ENCODE measurements at places on chromosomes 6 and 20. TPM values are rescaled to one million over a fixed set of nuclear protein-coding genes. Genes with fewer than 3 reads are reported as not detected.

DNA sequence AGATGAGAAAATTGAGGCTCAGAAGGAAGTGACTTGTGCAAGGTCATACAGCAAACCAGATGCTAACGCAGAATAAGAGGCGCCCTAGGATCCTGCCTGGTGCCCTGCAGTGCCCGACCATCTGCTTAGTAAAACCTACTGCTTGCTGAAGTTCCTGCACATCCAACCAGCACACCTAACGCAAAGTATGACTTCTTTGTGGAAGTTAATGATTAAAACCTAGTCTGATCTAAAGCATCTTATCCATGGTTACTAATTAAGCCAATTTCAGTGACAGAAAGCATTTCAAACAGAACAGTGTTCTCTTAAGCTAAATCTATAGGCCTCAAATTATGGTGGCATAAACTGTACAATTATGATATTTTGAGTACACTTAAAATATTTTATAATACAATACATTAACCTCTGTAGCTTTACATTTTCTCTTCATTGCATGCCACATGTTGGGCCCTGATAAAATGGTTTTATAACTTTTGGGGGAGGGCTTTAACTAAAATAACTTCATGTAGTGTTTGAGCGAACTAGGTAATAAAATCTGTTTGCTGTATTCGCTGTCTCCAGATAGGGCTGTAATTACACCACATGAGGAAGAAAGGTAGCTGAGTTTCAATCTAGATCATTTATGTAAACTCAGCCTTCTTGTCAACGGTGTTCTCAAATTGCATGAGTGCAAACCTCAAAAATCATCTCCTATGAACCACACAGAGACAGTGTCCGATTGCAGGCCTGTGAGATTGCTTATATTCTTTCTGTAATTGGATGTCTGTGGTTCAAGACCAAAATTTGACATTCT, 37.5 kb upstream of the BEND3 start:
- no peak for DNase-seq

DNA sequence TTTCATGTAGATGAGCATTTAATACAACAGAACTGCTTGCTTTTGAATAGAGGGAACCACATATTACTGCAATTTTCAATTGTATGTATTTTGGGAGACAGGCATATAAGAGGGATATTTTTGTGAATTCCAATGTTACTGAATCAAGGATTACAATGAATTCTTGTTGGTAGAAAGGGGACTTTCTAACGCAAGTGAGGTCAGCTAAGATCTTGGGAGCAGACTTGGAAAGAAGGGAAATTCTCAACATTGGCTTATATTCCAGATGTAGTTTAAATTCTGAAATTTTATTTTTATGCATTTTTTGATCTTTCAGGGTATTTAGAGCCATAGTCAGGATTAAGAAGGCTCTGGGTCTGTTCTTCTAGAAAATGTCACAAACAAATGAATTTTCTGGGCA, 43.3 kb upstream of the CTAGE9 start:
- DNase-seq = no peak

DNA sequence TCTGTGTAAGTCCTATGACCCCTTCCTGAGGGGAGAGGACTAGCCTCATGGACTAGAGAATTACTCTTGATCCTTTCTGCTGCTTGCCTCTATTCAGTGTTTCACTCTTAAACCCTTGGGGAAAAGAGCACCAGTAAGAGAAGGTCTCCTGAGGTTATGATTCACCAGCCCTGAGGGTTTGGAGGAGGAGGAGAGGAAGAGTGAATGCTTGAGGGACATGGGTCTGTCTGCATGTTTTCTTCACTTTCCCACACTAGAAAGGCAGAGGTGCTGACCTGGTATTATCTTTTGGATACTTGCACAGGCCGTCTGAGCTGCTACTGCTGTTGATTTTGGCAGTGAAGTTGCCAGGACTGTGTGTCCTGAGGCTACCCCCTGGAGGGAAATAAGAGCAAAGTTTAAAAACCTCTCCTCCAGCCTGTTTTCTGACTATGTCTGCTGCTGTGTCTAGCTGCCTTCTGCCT, 78.3 kb downstream of the CD109 start:
- peak; percentile 79 for DNase-seq

DNA sequence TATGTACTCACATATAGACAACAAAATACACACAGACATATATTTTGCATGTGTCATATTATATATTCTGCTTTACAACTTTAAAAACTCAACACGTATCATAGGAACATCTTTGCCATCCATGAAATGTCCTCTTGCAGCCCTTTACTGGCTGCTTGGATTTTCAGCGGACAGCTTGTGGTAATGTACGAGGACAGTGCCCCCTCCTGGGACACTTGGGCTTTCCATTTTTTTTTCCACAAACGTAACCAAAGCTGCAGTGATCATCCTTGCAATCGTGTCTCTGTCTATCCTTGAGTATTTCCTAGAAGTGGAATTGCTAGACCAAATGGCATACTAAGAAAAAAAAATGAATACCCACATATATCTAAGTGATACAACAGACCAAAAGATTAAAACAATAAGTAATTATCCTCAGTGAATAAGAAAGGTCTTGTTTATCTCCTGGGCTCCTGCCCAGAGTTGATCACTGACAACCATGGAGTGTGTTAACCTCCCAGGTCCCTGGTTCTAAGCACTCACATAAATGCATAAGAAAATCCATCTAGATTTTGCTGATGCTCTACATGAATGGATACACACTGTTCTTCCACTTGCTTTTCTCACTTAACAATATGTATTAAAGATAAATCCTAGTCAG, 18.1 kb downstream of the BPI start:
- peak; percentile 38 for DNase-seq

- no peak for DNase-seq
Observed at GRCh38 chr20:23114448-23115082, 28.4 kb upstream of the CD93 start.

DNA sequence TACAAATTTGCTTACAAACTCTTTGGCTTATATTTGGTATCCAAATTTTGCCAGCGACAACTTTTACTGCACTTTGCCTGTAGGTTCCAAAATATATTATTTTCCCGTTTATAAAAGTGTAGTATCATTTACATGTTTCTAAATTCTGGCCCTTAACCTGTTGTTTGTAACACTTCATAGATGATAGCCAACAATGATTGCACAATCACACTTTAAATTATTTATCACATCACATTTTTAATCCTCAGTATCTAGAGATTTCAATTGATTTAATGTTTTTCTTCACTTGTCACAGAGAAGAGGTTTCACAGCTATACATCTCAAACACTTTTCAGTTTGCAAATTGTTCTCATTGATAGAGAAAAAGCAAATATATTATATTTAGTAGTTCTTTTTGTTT, 1151.2 kb upstream of the EYS start:
- no peak for DNase-seq

DNA sequence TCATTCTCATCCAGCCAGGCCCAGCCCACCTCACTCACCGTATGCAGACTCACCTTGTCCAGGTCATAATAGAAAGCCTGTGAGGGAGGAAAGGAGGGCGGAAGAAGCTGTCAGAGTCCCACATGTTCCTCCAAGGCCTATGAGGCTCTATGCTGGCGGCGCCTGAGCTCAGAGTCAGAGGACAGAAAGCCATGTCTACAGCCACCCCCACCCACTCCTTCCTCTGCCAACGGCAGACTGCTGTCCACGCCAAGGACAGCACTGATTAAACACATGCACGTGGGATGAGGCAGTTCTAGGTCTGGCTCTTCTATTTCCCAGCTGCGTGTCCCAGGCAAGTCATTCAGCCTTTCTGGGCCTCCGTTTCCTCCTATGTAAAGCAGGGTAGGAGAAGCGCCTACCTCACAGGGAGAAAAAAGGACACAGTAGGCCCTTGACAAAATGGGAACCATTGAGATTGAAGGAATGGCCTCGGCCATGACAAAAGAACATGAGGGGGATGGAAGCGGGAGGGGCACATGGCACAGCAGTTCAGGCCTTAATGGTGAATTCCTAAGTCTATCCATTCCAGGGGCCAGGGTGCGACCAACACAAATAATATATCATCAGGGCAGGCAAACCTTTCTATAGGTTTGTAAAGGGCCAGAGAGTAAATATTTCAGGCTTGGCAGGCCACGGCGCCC, 80.1 kb downstream of the RIPOR3 start:
- peak; percentile 28 for DNase-seq

- DNase-seq = no peak
Observed at GRCh38 chr6:135581211-135581610, 83.7 kb upstream of the AHI1 start.

SIRPB1 gene
- total RNA-seq = not detected

OR2H1 gene
- not detected for total RNA-seq

MPC1 gene
- 58.0 TPM for total RNA-seq

MICB gene
- total RNA-seq = 17.6 TPM
